ENCODE measurements at places on chromosomes 12 and 14.

DNA sequence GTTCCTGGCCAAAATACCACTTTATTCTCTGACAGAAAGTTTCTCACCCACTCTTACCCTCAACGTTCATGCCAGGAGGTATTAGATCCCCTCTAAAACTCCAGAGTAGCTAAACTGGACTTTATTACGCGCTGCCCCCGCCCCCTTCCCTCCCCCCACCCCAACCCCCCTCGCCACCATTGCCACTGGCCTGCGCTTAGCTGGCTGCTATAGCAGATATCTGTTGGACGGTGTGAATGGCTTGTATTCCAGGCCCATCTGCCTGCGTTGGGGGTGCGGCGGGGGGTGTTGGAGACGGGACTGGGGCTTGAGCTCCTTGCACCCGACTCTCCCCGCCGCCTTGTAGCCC is 564 bp upstream of the THTPA start:
- no peak for DNase-seq

- no peak for DNase-seq
Observed at GRCh38 chr12:68097386-68097785, 62.2 kb downstream of the IFNG start.

GRCh38 chr14:81433378-81433777 is 33.3 kb upstream of the STON2 start:
- DNase-seq: no peak

DNA sequence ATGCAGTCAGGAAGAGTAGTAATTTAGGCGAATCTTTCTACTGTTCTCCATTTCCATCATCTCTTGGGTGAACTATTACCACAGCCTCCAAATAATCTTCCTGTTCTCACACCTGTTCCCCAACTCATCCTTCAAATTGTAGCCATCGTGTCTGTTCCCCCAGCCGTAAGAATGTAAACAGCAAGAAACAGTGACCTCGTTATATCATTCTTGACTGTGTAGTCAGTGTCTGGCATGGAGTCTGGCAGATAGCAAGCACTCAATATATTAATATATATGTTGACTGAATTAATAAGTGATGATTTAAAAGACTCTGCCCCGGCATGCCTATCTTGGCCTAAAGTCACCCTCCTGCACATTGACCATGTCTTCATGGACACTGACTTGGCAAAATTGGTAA is 20.3 kb downstream of the PDE6H start:
- DNase-seq: no peak

- DNase-seq: no peak
Observed at GRCh38 chr14:78122436-78122835, 47.7 kb upstream of the NRXN3 start.

- no peak for DNase-seq
Observed at GRCh38 chr12:108123402-108123801, 5.7 kb upstream of the WSCD2 start.

GRCh38 chr14:60661721-60662120 is 12.4 kb upstream of the SIX1 start:
- DNase-seq: no peak

GRCh38 chr12:3168223-3169221 is 91.3 kb downstream of the TSPAN9 start:
- peak; percentile 95 for DNase-seq

DNA sequence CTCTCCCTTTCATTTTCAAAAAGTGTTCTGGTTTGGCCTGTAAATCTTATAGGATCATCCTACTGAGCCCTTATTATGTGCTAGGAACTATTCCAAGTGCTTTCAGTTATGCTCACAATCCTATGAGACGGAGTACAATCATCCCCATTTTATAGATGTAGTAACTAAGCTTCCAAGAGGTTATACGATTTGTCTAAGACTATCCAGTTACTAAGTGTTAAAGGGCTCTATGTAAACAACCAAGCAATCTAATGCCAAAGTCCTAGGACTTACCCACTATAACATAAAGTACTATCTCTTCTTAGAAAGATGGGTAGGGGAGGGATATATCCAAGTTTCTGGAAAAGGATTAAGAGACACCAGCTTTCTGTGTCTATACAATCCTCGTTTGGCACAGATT is 6.7 kb downstream of the CFL2 start:
- DNase-seq: no peak

DNA sequence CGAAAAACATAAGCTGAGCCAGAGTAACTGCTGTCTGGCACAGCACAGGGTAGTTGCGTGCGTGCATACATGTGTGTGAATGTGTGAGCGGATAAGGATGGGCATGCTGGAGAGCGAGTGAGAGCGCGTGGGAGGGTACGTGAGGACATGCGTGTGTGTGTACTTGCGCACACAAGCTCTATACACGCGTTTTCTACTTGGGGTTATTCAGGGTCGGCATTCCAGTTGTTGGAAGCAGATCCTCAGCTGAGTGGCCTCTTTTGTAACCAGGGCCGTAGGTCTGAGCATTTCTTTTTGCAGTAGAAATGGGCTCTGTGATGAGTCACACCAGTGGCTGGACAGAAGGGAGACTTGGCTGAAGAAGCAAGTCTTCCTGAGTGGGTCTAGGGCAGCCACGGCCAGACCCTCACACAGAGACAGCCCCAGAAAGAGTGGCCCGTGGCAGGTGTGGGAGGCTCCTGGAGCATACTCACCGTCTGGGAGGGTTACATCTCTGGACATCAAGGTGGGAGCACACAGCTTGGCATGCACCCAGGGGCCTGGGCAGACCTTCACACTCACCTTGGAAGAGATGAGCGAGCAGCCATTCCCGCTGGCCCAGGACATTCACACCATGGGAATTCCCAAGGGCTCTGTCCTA is 78.0 kb downstream of the LRRC74A start:
- DNase-seq: peak; percentile 73

DNA sequence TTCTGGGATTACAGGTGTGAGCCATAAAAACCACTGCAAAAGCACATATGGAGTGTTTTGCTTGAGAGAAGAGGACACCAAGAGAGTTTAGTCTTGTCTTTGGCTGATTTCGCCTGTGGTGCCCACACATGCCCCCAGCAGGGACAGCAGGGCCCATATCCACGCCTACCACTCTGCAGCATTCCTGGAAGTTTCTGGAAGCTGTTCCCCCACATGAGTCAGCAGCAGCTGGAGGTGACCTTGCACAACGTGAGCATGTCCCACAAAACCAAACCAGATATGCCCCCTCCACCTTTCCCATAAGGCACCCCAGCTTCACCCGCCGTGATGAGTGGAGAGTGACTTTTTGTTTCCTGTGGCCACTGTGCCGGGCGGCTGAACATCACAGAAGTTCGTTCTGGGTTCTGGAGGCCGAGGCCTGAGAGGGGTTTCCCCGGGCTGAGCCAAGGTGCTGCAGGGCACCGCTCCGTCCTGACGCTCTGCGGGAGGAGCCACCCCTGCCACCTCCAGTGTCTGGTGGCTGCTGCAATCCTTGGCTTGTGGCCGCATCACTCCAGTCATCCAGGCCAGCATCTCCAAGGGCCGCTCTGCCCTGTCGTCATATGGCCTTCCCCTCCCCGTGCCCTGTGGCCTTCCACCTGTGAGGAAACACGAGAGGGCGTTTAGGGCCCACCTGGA is 4.7 kb downstream of the ASPG start:
- no peak for DNase-seq

DNA sequence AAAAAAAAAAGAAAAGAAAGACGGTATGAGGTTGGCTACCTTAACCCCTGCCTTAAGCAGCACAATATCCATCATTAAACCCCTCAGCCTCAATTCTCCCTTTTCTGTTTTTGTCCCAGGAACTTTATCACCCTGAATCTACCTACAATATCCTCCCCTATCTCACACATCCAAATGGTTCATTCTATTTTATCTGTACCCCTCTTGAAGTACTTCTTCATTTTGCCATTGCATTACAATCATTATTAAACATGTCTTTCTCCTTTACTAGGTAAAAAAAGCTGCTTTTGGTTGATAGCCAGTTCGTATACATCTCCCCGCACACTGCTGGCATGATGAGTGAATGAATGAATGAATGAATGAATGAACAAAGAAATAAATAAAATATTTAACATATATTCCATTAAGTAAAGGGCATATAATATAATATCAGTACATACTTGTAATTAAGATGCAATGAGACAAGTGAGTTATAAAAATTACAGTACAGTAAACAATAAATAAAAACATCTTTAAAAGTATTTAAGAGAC is 364 bp upstream of the GPR65 start:
- DNase-seq: no peak

GRCh38 chr14:66088656-66089055 is 397.5 kb upstream of the CCDC196 start:
- DNase-seq: no peak

DNA sequence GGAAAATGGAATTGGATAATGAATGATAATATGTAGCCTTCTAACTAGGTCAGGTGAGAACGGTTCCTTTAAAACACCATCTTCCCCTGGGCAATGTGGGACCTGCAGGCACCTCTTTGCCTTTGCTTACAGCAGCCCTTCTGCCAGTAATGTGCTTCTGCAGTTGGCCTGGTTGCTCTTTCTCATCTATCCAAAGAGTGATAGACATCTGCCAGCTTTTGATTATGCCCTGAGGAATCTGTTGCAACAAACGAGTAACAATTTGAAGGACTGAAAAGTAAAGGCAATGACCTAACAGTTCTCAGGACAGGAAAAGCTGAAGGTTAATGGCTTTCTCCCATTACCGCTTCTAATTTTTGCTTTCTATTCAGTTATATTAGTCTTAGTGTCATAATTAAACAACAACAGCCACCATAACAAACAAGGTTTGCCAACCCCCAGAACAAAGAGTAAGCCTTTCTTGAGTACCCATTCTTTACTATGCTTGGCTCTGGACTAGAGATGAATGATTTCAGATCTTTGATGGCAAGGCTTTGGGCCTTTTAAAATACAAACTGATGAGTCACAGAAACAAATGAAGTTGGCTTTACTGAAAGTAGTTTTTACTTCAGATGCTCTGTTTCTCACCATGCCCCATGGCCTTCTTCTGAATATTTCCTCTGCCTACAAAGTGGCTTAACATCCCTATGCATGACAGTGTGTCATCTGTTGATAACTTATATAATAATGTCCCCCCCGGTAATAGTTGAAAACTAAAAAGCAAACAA is 76.1 kb upstream of the KRR1 start:
- no peak for DNase-seq

- no peak for DNase-seq
Observed at GRCh38 chr12:71161591-71161990, 3.8 kb upstream of the TSPAN8 start.

GRCh38 chr14:104651876-104652260 is 37.5 kb upstream of the INF2 start:
- no peak for DNase-seq

DNA sequence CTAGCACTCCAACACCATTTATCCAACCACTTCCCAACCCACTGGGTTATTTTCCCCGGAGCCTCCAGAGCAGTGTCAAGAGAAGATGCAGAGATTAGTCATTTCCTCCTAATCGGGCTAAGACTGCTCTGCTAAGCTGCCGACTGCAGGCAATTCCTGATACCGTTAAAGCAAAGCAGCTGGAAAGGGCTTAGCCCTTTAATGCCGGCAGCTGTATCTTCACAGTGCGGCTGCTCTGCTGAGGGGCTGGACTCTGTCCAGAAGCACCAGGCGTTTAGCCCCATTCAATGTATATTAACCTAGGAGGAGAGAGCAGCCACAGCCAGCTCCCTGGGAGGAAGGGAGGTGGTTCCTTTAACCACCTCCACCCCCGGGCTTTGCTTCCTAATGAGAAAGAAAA is 11.1 kb downstream of the AQP6 start:
- peak; percentile 70 for DNase-seq

Data from HTR-8/SVneo (cell line).